ENCODE measurements at places on chromosomes 7 and 10.

DNA sequence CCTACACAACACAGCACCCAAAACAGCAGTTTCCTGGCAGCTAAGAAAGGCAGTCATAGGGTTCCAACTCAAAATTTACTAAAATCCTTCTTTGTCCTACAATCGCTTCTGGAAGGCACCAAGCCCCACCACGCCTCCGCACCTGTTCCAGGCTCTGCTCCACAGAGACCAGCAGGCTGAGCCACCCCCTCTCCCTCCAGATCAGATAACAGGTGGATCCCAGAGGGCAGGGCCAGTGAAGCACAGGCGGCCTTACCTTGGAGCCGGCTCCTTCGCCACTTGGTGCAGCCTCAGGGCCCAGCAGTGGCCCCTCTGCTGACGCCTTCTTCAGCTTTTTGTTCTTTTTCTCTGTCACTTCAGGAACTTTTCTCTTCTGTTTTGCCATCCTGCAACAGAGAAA, 33.0 kb downstream of the ZFAND2A start:
- DNase-seq = no peak

DNA sequence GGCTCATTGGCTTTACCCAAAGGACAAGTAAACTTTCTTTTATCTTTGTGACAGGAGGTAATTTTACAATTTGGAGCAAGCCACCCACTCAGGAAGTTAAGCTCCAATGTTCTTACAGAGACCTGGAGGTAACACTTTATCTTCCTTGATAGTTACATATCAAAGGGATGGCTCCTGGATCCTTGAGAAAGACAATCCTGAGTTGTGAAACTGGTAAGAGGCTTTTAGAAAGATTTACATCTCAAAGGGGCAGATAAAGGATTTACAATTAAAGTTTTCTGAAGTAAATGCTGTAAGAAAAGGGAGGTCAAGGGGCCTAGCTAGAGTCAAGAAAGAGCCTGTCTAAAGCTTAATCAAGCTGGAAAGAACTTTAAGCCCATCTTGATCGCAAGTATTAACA, 124.4 kb upstream of the ZNF804B start:
- DNase-seq = no peak

DNA sequence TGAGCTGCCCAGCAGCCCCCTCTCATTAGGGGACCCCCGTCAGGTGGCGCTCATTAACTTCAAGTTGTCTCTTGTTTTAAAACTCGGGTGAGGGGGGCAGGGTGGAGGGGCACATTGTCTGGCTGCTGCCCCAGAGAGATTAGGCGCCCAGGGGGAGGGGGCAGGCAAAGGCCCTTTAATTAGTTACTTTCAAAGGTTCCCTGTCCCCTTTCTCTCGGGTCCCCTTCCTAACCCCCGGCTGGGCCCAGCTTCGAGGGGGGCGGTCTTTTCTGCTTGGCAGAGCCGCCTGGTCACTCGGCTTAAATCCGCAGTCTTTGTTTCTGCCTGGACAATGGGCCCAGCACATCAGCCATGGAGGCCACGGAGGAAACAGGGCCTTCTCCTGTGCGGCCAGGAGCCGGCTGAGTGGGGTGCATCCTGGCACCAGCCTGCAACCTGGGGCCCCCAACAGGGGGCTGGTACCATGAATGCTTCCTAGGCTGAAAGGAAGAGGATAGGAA, 38.9 kb upstream of the SLF2 start:
- DNase-seq = no peak

GRCh38 chr10:118798231-118798662, 43.5 kb upstream of the CACUL1 start:
- DNase-seq = no peak

DNA sequence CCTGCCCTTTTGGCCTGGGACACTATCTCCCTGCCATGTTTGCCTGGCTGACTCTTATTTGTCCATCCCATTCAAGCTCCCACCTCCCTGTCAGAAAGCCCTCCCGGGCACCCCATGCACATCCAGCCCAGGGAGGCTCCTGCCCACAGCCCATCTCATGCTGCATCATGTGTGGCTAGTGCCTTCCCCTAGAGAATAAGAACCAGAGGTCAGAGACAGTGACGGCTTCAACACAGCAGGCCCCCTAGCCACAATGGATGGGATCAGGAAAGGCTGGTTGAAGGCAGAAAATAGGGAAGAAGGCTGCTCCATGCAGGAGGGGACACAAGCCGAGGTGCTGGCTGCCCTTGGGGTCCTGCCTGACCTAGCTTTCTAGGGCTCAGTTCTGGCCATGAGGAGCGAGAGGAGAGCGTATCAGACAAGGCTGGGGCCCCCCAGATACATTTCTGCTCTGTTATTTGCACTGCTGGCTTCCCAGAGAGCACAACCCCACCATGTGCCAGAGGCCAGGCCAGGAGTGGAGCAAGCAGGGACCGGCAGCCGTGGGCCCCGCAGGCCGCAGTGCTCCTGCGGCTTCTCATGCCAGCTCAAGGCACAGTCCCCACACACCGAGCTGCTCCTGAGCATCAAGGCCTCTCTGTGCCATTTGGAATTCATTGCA, 161.1 kb upstream of the ZMIZ1 start:
- no peak for DNase-seq

- DNase-seq = no peak
Measured at GRCh38 chr10:87504307-87504639, 420 bp upstream of the MINPP1 start.

DNA sequence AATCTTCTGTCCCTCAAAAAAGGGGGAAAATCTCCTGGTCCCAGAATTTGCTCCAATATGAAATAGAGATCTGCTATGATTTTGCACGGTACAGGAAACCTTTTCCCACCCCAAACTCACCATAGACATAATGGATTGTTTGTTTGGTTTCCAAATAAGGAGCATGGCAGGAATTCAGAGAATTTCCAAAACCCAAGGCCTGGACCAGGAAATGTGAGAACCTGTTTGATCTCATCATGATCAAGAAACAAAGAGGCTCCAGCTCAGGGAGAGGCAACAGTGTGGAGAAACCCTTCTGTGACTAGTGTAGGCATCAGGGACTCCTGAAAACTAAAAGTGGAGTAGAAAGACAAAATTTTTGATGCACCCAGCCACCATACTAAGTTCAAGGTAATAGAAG, 1548.1 kb upstream of the LRRTM3 start:
- no peak for DNase-seq

GRCh38 chr10:34615770-34616169, 199.3 kb downstream of the PARD3 start:
- no peak for DNase-seq

- no peak for DNase-seq
Measured at GRCh38 chr7:47357863-47358262, 224.0 kb downstream of the TNS3 start.

Measured in activated CD4-positive, alpha-beta T cell treated with anti-CD3 and anti-CD28 coated beads for 4 hours (primary cell).